CD14-positive monocyte (primary cell): ENCODE measurements at places on chromosomes 1 and 21.

DNA sequence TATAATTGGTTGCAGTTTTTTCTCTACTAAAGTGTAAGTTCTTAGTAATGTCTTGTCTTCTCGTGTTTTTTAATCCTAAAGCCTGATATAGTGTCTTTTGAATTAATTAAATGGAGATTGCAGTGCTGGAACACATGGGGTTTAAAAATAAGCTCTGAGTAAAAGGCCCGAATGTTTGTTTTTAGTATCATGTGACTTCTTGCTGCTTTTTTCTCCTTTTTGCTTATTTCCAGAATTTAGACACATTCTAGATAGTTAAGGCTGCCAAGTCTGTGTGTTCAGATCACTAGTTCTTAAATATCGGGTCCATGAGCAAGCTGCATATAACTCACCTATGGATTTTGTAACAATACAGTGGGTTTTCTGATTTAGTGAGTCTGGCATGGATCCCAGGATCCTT, 27.5 kb downstream of the KCTD3 start:
- DNase-seq: no peak

DNA sequence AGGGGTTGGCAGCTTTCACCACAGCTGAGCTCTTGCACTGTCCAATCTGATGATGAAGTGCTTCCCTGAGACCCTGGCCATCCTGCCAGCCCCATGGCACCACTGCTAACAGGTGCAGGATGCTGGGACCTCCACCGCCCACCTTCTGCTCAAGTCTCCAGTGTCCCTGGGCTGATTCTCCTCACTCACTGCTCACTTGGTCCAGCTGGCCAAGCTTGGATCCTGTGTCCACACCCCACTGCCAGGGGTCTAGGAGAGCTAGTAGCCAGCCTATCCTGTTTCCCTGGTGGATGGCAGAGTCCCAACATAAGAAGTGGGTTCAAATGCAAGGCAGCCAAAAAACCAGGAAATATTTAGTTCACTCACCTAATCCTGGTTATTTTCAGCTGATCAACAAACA, 217.2 kb upstream of the IRF2BP2 start:
- no peak for DNase-seq

DNA sequence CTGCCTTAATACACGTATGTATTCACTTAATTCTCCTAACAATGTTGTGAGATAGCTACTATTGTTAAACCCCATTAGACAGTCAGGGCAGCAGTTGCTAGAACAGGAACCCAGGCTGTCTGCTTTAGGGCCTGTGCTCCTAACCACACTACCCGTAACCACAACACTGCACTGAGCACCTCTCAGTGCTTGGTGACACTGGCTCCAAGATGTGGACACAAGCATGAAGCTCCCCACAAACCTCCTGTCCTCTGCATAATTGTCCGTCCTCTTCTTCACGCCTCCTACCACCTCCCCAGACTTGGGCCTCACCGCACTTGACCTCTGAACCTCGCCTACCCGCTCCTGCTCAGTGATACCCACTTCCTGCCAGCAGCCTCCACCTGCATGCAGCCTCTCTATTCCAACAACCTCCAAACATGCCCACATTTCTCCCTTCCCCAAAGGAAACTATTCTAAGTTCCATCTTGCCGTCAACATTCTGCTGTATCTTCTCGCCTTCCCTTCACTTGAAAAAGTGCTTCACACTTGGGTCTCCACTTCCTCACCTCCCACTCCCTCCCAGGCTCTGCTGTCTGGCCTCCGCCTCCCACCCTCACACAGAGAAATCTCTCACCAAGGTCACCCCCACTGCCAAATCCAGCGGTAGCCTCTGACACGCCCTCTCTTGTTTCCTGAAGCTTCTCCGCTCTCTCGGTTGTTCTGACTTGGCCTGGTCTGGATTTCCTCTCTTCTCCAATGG, 14.6 kb upstream of the AHDC1 start:
- DNase-seq: peak; percentile 39

DNA sequence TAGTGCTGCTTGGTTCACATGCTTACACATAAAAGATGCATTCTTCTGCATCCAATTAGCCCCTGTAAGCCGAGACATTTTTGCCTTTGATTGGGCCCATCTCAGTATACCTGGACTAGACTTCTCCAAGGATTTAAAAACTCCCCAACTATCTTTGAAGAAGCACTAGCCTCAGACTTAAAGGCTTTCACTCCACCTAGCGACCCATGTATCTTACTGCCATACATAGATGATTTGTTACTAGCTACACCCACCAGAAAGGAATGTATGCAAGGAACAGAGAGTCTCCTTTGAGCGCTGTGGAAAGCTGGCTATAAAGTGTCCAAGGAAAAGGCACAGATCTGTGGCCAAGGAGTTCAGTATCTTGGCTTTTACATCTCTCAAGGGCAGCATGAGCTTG, 91.7 kb downstream of the LIPI start:
- no peak for DNase-seq
